ENCODE measurements at places on chromosomes 5 and 9. TPM values are rescaled to one million over a fixed set of nuclear protein-coding genes. Genes with fewer than 3 reads are reported as not detected.

Gene STKLD1
- 0.16 TPM for total RNA-seq

Gene FIBCD1
- total RNA-seq: not detected

GRCh38 chr5:140162781-140163180 is 12.2 kb upstream of the CYSTM1 start:
- H3K27me3 ChIP-seq: no peaks in the 10 kb centered on the region
- H3K4me3 ChIP-seq: no peak overlapping the region
- H3K4me1 ChIP-seq: no peaks in the 10 kb centered on the region
- no peak overlapping the region for H3K27ac ChIP-seq

- peaks cover 7% of the 10 kb centered on the region for H3K4me1 ChIP-seq
- no peaks in the 10 kb centered on the region for H3K27me3 ChIP-seq
- no peak overlapping the region for H3K4me3 ChIP-seq
- H3K36me3 ChIP-seq: peaks cover 15% of the 10 kb centered on the region
Measured at GRCh38 chr9:2179567-2179966, 164.4 kb downstream of the SMARCA2 start.

GRCh38 chr9:12230708-12231107 is 462.5 kb upstream of the TYRP1 start:
- no peak overlapping the region for H3K4me3 ChIP-seq
- H3K4me1 ChIP-seq: no peaks in the 10 kb centered on the region

Data from activated naive CD8-positive, alpha-beta T cell treated with anti-CD3 and anti-CD28 coated beads for 36 hours (primary cell).